A549 (cell line): ENCODE measurements at places on chromosomes 5 and 9.

- peak; percentile 5 for DNase-seq
Observed at GRCh38 chr5:97224112-97224750, 41.2 kb upstream of the RIOK2 start.

DNA sequence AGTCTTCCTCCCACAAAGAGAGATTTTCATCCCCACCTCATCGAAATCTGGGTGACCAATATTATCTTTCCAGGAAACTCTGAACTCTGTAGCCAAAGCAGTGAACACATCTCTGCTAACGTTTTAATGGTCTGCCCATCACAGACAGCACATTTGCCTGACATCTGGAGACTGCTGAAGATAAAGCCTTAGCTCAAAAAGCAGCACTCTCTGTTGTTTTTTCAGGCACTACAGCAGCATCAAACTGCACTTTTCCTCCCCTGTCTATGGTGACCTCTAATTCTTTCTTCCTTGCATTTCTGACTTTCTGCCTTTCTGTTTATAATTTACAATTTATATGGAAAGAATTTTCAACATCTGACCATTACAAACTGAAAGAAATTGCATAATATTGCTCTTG is 66.8 kb downstream of the RAB3C start:
- no peak for DNase-seq

DNA sequence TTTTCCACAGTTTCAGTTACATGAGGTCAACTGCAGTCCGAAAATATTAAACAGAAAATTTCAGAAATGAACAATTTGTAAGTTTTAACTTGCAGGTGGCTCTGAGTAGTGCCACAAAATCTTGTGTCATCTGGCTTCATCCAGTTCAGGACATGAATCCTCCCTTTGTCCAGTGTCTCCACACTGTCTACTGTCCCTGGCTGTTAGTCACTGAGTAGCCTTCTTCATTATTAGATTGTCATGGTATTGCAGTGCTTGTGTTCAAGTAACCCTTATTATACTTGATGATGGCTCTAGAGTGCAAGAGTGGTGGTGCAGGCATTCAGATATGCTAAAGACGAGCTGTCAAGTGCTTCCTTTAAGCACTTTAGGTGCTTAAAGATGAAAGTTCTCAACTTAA is 65.3 kb downstream of the CFAP95 start:
- no peak for DNase-seq

- no peak for DNase-seq
Observed at GRCh38 chr5:142795251-142795650, 25.1 kb downstream of the ARHGAP26 start.

DNA sequence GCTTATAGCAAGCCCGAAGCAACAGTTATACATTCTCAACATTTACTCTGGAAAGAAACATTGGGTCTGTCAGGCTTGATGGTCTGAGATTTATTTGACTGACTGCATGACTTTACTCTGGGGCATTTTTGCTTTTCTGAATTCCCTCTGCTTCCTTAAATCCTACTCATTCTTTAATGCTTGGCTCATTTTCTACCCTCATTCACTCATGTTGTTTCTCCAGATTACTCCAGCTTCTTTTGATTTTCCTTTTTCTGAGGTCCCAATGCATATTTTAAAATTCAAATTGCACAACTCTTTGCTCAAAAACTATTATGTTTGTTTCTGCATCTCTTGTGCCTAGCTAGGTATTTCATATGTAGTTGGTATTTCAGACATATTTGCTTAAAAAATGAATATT is 2002.9 kb upstream of the NUDT12 start:
- DNase-seq, result no peak

- no peak for DNase-seq
Observed at GRCh38 chr5:172411484-172412072, 42.7 kb downstream of the SH3PXD2B start.

DNA sequence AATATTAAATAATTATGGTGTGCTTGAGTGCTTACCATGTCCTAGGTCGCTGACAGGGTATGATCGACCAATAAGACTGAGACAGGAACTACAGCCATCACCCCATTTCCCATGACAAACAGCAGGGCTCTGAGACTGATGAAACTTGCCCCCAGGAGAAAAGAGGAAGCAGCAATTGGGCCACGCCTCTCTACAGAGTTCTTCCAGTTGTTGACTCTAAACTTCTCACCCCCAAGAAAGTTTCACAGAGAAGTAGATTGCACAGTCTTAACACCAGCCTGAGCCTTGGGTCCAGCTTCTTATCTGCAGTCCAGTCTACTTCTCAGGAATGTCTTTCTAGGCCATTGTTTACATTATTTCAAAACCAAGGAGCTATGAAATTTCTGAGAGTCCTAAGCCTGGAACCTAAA is 182.2 kb upstream of the ANKRD55 start:
- DNase-seq, result peak; percentile 54

DNA sequence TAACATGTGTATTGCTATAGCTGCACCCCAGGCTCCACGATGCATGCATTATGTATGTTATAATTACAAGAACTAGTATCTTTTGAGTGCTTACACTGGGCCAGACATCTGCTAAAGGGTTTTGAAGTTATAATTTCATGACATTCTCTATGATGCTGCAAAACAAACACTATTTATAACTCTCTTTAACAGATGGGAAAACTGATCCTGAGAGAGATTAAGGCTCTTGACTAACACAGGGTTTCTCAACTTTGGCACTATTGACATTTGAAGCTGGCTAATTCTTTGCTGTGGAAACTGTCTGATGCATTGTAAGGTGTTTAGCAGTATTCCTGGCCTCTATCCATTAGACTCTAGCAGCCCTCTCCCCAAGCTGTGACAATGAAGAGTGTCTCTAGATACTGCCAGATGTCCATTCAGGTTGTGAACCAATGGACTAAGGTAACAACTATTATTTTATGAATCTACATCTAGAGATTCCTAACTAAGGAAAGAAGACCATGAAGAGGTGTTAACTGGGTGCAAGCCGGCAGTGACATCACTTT is 258.6 kb downstream of the ASTN2 start:
- DNase-seq, result no peak

DNA sequence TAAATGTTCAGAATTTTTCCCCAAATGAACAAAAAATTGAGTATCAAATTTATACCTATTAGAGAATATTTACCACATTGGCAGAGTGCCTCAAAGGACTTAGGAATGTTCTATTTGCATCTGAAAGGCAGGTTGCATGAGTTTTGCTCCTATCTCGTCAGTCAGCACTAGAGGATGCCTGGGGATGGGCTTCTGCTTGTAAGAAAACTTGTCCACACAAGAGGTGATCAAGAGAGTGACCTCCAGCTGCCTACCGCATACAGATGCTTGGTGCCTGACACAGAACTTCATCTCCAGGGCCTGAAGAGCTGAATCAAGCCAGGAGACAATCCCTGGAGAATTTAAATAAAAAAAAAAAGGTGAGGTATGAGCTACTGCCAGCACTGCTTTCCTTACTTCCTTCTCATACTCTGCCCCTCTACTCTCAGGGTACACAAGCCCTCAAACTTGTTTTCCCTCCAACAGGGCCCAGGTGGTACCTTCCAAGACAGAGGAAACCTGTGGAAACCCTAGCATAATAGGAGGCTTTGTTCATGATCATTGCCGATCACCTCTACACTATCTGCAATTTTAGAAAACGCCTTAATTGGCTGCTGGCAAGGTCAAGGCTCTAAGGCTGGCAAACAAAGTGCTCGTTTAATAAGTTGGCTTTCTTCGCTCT is 166.6 kb downstream of the ELAVL2 start:
- DNase-seq, result no peak

- no peak for DNase-seq
Observed at GRCh38 chr5:17075236-17075635, 139.1 kb upstream of the MYO10 start.

DNA sequence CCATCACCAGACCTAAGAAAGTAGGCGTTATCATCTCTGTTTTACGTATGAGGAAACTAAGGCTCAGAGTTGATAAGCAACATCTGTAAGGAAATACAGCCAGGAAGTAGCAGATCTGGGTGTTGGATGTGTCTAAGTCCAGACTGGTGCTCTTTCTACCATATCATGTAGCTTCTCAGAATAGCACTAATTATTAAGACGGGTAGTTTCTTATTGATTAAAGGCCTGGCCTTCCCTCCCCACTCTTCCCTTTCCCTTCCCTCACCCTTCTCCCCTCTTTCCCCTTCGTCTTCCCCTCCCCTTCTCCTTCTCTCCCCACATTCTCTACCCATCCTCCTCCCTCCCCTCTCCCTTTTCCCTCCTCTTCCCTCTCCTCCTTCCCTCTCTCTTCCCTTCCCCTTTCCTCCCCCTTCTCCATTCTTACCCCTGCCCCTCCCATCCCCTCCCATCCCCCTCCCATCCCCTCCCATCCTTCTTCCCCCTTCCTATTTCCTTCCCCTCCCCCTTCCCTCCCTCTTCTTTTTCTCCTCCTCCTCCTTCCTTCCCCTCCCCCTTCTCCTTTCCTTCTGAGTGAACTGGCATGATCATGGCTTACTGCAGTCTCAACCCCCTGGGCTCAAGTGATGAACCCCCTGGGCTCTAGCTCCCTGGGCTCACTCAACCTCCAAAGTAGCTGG is 79.4 kb downstream of the SNX24 start:
- DNase-seq, result no peak

DNA sequence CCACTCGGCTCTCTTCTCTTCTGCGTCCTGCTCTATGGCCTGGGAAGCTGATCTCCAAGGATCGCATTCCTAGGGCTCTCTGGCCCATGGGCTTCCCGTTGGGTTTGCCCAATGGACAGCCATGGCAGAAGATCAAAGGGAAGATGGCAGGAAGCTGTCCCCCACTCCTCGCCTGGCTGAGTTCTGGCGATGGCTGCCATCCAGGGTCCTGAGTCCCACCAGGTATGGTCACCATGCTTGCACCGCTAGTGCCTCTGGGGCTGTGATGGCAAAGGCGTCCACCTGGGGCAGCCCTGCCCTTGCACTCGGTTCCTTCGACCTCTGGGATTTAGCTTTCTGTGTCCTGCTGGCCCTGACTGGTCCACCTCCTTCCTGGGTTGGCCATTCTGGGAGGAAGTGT is 156.0 kb downstream of the RXRA start:
- DNase-seq, result no peak

GRCh38 chr5:36932699-36933098 is 56.1 kb downstream of the NIPBL start:
- no peak for DNase-seq

DNA sequence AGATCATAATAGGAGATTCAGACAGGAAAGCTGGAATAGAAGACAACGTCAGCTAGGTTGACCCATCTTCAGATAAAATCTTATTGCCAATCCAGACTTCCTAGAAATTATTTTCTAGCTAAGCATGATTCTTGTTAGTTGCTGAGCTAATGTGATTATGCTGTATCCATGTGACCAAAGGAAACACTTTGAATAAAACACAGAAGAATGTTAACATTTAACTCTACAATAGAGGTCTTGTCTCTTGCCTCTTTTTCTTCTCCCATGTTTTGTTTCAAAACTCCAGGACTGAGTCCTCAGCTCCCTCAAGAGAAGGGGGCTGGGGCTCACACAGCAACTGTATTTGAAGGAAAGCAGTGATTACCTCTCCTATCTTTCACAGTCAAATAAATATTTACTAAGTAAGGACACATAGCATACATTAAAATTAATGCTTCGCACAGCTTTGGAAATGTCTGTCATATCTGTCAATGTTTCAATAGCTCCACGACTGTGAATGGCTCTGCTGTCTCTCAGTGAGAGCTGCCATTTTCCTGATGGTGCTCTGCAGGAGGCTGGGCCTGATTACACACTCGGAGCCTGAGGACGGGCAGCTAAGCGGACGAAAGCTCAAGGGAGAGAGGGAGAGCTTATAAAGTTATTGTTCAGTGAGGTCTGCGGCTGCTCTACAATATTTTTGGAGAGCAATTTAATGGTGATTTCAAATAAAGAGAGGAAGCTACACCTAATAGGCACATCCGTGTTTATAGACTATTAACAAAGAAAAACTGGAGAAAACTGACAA is 64.8 kb upstream of the ZNF462 start:
- no peak for DNase-seq

DNA sequence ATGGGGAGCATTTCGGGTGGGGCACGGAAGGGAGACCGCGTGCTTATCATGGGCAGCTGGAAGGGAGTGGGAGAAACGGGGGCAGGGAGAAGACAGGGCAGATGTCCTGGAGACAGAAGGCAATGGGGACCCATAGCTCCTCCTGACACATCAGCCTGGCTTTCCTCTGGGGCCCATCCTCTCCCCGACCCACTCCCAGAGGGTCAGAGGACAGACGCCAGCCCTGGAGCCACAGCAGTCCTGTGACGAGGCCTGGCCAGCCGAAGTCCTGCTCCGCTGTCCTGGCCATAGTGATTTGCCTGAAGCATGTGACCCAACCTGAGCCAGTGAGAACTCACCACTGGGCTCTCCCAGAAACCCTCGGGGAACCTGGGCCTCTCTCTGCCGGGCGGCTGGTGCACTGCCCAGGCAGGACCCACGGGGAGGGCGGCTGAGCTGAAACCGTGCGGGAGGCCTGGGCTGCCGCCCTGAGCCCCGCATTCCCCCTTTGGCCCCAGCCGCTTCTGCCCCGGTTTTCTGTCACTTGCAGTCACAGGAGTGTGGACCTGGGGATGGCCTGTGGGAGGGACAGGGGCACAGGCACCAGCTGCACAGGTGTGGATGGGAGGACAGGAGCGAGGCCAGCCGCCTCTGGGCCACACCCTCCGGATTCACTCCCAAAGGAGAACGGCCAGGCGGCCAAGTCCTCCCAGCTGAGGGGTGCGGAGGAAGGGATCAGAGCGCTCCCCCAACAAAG is 19.8 kb downstream of the ADAMTS2 start:
- DNase-seq, result no peak

- DNase-seq, result no peak
Observed at GRCh38 chr9:88303721-88304451, 84.4 kb upstream of the SPIN1 start.

- DNase-seq, result no peak
Observed at GRCh38 chr5:150473673-150474358, 24.3 kb upstream of the RPS14 start.
